ENCODE measurements at places on chromosomes 1 and 21.

GRCh38 chr1:218931324-218931723 is 242.4 kb upstream of the LYPLAL1 start:
- DNase-seq, result no peak
- no peak overlapping the region for H3K27ac ChIP-seq
- H3K27me3 ChIP-seq, result no peaks in the 10 kb centered on the region
- H3K36me3 ChIP-seq, result peaks cover 7% of the 10 kb centered on the region
- H3K4me3 ChIP-seq, result no peak overlapping the region
- H3K4me1 ChIP-seq, result peaks cover 2% of the 10 kb centered on the region

GRCh38 chr1:232293361-232293760 is 336.6 kb downstream of the SIPA1L2 start:
- H3K36me3 ChIP-seq, result no peaks in the 10 kb centered on the region
- no peak for DNase-seq
- no peak overlapping the region for H3K4me3 ChIP-seq
- H3K27ac ChIP-seq, result no peak overlapping the region

- H3K27me3 ChIP-seq, result peaks cover 49% of the 10 kb centered on the region
- no peaks in the 10 kb centered on the region for H3K4me1 ChIP-seq
- H3K4me3 ChIP-seq, result no peak overlapping the region
- DNase-seq, result no peak
- no peak overlapping the region for H3K27ac ChIP-seq
Observed at GRCh38 chr1:114323959-114324661, 170.4 kb upstream of the SYT6 start.

GRCh38 chr21:16457498-16457897 is 727.7 kb downstream of the USP25 start:
- DNase-seq, result no peak
- H3K27ac ChIP-seq, result no peak overlapping the region
- H3K4me1 ChIP-seq, result peaks cover 9% of the 10 kb centered on the region
- H3K36me3 ChIP-seq, result no peaks in the 10 kb centered on the region

DNA sequence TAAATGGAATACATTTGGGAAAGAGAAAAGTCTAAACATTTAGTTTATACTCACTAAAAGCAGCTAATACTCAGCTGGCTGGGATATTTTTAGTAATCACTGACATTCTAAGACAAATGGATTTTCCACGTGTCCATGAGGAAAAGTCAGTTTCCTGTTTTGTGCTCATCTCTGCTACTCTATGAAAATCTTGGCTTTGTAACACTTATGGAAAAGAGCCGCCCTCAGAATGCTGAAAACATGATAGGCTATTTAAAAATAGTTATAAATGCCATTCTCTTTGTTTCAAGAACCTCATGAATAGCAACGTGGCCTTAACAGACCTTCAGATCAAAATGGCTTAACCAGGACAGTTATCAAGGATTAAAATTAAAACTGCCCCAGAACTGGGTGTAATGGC is 29.9 kb downstream of the MRAP start:
- H3K4me3 ChIP-seq, result no peak overlapping the region
- no peaks in the 10 kb centered on the region for H3K27me3 ChIP-seq
- H3K36me3 ChIP-seq, result peaks cover 78% of the 10 kb centered on the region
- DNase-seq, result no peak
- H3K27ac ChIP-seq, result no peak overlapping the region

GRCh38 chr1:239944666-239945065 is 147.0 kb upstream of the FMN2 start:
- no peak for DNase-seq
- H3K4me1 ChIP-seq, result no peaks in the 10 kb centered on the region
- H3K4me3 ChIP-seq, result no peak overlapping the region
- H3K27ac ChIP-seq, result no peak overlapping the region
- H3K27me3 ChIP-seq, result no peaks in the 10 kb centered on the region

GRCh38 chr1:25255706-25256577 is 8.7 kb upstream of the RSRP1 start:
- H3K27me3 ChIP-seq, result no peaks in the 10 kb centered on the region
- peaks cover 18% of the 10 kb centered on the region for H3K4me1 ChIP-seq
- H3K4me3 ChIP-seq, result no peak overlapping the region
- no peaks in the 10 kb centered on the region for H3K36me3 ChIP-seq

DNA sequence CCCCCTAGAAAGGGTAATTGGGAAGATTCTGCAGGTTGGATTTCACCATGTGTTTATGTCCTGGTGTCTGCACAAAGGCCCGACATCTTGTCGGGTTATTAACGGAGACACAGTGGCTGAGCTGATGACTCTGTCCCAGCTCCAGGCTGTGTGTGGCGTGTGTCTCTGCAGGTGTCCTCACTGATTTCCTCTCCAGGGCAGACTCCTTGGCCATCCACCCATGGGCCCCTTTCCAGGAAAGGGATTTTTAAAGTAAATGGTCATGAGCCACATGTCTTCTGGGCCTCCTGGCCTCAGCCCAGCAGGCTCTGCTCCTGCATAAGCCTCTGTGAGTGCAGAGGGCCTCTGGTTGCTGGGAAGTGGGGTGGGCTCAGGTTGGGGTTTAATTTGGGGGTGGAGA is 418.7 kb upstream of the VAMP3 start:
- H3K4me1 ChIP-seq, result no peaks in the 10 kb centered on the region
- no peak overlapping the region for H3K4me3 ChIP-seq

Data from WTC11 (cell line).